ENCODE measurements at places on chromosomes 3 and 15.

GRCh38 chr15:50189633-50190032 is 7.6 kb downstream of the SLC27A2 start:
- no peak for DNase-seq

DNA sequence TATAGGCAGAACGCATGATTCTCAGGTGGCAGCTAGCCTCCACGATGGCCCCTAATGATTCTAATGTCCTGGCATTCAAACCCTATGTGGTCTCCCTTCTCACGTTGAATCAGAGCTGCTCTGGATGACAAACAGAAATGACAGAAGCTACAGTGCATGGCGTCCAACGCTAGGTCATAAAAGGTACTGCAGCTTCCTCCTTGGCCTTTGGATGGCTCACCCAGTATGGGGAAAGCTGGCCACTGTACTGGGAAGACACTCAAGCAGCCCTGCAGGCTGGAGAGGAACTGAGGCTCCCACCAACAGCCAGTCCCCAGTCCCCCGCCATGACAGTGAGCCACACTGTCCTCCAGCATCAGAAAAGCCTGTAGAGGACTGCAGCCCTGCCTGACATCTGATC is 286.3 kb downstream of the FAM43A start:
- DNase-seq = no peak

- DNase-seq = peak; percentile 36
Observed at GRCh38 chr3:111715911-111716523, 120.9 kb upstream of the ZBED2 start.

DNA sequence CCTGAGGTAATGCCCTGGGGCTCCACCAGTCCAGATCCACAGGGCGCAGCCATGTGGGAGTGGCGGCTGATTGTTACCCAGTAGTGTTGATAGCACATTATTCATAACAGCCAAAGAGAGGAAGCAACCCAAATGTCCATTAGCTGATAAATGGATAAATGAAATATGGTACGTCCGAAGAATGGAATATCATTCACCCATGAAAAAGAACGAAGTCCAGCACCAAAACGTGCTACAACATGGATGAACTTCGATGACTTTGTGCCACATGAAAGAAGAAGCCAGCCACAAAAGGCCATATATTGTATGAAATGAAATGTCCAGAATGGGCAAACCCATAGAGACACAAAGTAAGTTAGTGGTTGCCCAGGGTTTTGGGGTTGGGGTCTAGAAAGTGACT is 6.4 kb downstream of the SMAD6 start:
- no peak for DNase-seq

DNA sequence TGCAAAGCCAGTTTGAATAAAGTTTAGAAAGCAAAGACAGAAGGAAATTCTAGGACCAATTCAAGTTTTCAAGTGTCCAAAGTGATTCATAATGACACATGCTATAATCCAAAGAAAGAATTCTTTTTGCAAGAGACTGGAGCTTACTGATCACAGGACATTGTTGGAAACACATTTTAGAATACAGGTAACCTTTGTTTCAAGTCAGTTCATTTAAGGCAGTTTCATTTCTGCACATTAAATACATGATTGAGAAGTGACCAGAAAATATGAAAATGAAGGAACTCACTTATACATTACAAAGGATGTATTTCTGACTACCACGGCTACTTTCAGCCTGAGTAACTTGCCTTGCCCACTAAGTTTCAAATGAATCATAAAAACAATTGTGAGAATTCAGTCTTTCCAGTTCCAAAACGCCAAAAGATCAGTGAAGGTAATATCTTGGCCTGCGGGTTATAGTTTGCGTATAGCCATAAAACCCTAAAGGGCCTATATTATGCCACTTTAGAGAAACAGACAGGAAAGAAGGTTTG is 48.7 kb downstream of the PRICKLE2 start:
- no peak for DNase-seq

DNA sequence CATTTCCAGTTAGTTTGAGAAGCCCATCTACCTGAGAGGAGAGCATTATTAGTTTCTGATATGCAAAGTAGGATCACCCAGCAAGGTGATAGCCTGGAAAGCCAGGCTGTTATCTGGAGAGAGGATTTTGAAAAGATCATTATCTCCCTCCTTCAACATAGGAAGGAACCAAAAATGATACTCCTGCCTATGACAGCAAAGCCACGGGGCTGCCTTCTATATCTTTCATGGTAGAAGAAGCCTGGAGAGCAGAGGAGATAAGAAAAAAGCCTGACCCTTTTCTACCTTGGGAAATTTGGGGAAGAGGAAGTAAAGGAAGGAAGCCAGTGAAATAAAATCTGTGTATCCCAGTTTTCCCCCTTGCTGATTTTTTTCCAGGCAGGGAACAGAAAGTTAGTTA is 205.5 kb downstream of the MFSD1 start:
- no peak for DNase-seq

DNA sequence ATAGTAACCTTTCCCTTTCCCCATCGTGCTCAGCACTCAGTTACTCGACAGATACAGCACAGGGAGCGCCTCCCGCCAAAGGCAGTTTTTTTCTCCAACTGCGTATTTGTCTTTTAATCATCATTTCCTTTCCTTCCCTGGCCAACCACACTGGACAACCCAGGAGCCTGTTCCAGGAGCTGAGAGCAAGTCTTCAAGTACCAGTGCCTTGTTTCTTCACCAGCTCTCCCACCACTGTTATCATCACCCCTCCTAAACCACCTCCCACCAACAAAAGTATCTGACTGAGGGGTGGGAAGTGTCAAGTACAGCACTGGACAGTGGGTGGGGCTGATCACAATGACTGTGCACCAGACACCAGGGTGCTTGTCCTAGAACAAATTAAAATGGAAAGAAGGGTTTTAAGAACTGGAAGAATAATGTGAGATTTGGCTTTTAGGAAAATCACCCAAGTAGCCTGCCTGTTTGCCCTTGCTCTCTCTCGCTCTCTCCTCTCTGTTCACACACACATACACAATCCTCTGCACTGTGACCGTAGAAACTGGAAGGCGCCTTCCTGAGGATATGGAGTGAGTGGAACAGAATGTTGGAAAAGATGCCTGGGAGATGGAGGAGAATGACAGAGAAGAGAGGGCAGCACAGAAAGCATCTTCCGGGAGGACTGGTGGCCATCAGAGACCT is 126.3 kb downstream of the TNIK start:
- no peak for DNase-seq

DNA sequence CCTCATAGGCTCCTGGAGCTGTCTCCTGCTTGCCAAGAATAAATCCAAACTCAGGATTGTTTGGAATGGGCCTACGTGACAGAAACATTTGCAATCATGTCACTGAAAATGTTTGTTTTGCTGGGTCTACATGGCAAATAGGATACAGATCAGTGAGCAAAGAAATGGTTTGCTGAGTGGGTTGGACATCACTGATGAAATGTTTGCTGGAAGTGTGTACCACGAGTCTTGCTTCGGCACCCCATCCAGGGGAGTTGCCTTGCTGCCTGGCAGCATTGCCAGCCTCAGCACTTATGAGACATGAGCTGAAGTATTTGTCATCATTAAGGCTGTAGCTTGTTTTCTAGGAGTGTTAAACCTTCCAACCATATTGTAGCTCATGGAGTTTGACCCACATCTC is 213.3 kb upstream of the CFAP20DC start:
- no peak for DNase-seq

DNA sequence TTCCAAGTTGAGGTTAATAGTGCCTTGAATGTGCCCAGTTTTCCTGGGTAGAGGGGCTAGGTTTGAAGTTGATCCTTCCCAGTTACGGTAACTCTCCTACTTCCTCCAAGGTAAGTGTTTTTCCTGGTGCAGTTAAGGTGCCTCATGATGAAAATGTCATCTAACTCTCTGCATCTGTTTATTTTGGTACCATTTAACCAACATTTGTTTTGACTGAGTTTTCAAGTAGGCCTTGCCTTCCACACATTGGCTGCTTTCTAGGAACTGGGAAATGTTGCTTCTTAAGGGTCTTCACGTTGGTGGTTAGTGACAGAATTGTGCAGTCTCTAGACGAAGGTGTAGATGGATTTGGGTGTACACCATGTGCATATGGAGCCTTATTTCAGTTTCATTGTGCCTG is 31.3 kb downstream of the USP3 start:
- no peak for DNase-seq

- no peak for DNase-seq
Observed at GRCh38 chr3:46958467-46959160, 17.9 kb downstream of the CCDC12 start.

- no peak for DNase-seq
Observed at GRCh38 chr3:129695230-129695629, 88.8 kb upstream of the PLXND1 start.

DNA sequence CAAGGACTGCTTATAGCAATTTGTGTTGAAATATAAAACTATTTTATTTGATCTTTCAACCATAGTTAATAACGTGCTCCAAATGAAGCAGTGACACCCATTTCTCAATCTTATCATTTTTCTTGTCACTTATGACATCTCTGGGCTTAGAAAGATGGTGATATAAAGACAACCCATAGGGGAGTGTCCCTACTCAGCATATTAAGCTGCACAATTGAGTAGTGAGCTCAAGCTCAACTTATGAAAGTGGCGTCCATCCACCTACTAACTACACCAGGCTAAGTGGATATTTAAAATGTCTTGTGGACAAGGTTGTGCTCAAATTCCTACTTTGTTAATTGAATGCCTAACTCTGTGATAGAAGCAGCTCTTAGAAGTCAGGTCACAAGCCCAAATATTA is 46.7 kb downstream of the SLC9C1 start:
- DNase-seq = no peak

- no peak for DNase-seq
Observed at GRCh38 chr3:9251055-9251786, 1.8 kb upstream of the SRGAP3 start.

- DNase-seq = no peak
Observed at GRCh38 chr15:85003593-85004312, 22.1 kb downstream of the PDE8A start.

DNA sequence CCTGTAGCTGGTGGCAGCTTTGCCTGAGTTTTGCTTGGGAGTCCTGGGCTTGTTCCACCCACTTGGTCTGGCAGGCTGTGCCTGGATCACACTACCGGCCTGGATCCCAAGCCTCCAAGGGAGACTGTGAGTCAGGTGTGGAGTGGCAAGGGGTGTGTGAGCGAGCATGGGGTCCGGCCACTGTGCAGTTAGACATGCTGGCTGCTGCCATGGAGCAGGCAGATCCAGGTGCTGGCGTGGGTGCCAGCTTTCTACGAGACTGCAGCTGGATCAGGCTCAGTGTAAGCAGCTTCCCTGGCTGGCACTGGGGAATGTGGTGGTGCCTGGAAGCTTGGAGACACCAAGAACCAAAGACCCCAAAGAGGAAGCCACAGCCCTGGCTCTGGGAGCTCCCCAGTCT is 102.0 kb upstream of the BNIP2 start:
- no peak for DNase-seq

GRCh38 chr15:95284492-95284891 is 1046.0 kb upstream of the NR2F2 start:
- DNase-seq = no peak

DNA sequence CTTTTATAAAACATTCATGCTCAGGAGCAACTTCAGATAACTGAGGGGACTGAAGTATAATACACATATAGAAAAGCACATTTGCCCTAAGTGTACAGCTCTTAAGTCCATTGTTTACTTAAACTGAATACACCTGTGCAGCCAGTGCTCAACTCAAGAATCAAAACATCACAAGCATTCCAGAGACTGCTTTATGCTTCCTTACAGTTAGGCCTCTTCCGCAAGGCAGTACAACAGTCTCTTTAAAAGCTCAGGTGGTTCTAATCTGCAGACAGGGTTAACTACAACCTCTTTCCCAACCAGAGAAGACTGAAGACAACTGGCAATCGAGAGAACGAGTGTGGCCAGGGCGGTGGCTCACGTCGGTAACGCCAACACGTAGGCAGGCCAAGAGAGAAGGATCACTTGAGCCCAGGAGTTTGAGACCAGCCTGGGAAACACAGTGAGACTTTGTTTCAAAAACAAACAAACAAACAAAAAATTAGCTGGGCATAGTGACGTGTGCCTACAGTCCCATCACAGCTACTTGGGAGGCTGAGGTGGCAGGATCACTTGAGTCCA is 16.9 kb downstream of the MCCC1 start:
- no peak for DNase-seq

DNA sequence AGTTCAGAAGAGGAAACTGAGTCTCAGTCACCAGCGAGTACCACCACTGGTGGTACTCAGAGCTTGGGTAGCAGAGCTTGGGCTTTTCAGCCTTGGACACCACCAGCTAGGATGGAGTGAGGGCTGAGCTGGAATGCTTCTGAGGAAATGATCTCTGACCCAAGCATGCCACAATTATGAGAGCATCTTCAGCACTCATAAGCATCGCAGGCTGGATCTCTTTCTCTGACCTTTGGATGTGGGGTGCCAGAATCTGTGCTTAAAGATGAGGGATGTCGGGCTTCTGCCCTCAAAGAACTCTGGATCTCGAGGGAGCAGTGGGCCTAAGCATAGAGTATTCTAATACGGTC is 36.4 kb downstream of the ZNF710 start:
- no peak for DNase-seq

- DNase-seq = no peak
Observed at GRCh38 chr3:191047930-191048329, 151.1 kb upstream of the OSTN start.

DNA sequence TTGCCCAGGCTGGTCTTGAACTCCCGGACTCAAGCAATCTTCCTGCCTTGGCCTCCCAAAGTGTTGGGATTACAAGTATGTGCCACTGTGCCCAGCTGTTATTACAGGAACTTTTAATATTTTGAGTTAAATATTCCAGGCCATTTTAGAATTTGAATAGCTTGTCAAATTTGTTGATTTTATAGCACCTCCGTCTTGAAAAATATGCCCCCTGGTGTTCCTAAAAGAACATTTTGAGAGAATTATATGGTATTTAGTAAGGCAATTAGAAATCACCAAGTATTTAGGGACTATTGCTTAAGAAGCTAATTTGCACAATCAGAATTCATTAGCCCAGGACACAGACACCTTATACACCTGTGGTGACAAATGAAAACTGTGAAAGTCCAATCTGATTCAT is 23.7 kb downstream of the PDE8A start:
- DNase-seq = no peak

DNA sequence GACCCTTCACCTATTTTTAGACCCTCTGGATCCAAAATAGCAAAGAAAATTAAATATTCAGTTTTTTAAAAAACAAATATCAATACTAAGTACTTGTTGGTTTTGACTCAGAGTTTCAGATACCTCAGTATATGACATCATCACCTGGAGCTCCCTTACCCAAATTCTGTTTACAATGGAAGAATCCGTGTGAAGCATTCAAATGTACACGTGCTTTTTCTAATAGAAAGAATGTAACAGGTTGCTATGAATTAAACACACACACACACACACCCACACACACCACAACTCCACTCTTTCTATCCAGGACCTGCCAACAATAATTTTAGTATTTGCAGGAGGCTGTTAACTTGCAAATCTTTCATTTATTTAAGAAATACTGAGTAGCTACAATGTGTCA is 221.8 kb downstream of the THRB start:
- no peak for DNase-seq
